SW480 (cell line): ENCODE measurements at places on chromosomes 1 and 21.

- peak; percentile 18 for DNase-seq
Measured at GRCh38 chr1:68112835-68113243, 62.4 kb upstream of the DIRAS3 start.

GRCh38 chr1:241706257-241706656 is 54.2 kb downstream of the WDR64 start:
- DNase-seq = peak; percentile 4

DNA sequence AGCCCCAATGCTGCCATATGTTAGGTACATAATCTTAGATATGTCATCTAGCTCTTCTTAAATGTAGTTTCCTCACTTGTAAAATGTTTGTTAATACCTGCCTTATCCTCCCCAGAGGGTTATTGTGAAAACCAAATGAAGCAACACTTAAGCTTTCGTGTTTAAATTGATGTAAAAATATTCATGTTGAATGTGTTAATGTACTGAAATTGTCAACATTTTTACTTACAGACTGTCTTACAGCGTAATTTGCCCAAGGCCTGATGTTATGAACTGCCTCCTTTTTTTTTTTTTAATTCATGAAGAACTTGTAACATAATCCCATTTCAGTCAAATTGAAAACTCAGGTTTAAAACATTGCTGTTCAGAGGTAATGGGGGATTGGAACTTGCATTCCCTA is 25.6 kb upstream of the ENAH start:
- DNase-seq = no peak

DNA sequence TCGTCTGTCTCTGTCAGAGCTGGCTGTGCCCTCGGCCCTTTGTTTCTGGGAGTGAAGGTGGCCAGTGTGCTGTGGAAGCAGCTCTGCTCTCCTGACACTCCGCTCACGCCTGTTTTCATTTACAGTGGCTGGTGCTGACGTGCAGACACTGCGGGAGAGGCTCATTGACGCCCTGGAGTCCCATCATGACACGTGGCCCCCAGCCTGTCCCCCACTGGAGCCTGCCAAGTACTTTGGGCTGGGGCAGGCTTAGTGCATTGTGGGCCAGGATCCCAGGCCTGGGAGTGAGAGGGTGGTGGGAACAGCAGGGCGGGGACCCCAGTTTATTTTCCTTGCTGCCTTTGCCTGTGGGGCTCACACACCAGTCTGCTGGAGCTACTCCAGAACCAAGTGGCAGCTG is 21.1 kb downstream of the QSOX1 start:
- no peak for DNase-seq

- DNase-seq = peak; percentile 17
Measured at GRCh38 chr1:160779626-160780397, 16.2 kb upstream of the LY9 start.

GRCh38 chr1:48530727-48531351 is 58.8 kb upstream of the SPATA6 start:
- DNase-seq = peak; percentile 43

- peak; percentile 93 for DNase-seq
Measured at GRCh38 chr1:59565611-59566410, 248.9 kb upstream of the HOOK1 start.

- DNase-seq = no peak
Measured at GRCh38 chr1:58885998-58886397, 102.2 kb upstream of the JUN start.

- no peak for DNase-seq
Measured at GRCh38 chr1:38587766-38588165, 271.8 kb downstream of the RRAGC start.

DNA sequence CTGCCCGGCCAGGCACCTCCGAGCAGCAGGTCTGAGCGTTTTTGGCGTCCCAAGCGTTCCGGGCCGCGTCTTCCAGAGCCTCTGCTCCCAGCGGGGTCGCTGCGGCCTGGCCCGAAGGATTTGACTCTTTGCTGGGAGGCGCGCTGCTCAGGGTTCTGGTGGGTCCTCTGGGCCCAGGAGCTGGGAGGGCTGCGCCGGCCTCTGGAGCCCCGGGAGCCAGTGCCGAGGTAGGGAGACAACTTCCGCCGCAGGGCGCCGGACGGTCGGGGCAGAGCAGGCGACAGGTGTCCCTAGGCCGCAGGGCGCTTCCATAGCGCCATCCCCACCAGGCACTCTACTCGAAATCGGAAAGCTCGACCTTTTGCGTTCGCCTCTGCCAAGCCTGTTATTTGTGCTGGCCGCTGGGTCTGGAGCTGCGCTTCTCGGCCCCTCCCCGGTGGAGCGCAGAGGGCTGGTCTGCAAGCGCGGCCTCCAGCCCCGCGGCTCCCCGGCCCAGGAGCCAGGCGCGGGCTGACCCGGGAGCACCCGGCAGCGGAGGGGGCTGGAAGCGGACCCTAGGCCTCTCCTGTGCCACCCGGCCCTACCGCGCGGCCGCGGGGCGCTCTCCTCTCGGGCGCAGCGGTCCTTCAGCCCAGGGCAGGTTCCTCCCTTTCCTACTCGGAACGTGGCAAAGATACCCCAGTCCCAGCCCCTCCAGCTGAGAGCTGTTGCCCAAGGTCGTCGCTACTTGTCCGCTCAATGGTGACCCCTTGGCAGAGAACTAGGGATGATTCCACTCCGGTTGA is 2.2 kb downstream of the SIM2 start:
- peak; percentile 54 for DNase-seq

DNA sequence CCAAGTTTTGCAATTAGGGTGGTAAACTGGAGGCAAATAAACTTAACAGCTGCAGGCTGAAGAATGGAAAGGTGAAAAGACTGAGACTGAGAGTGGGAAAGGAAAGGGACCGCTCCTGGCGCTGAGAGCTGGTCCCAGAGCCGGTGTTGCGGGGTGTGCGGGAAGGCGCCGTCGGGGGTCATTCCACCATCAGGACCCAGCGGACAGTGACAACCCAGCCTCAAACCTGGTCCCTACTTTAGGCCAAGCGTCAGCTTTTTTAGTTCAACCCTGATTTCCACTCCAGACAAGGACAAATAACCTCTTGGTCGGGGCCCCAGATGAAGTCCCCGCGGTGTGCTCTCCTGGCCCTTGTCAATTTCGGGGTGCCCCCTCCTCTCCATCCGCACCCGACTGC is 145.8 kb upstream of the ETS2 start:
- DNase-seq = no peak

DNA sequence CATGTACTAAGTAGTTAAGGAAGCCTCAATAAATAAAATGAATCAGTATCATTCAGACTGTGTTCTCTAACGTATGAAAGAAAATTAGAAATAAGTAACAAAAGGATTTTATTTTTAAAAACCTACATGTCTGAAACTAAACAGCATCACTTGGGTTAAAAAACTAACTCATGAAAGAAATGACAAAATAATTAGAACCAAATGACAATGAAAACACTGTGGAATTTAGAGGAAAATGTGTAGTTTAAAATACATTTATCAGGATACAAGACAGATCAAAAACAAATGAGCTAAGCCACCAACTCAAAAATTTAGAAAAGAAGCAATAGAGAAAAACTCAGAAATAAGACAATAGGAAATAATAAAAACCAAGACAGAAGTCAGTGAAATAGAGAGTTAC is 108.7 kb downstream of the TENT5C start:
- DNase-seq = no peak

- DNase-seq = no peak
Measured at GRCh38 chr1:4020449-4020848, 120.4 kb upstream of the C1orf174 start.

GRCh38 chr21:45294509-45295291 is 7.0 kb upstream of the POFUT2 start:
- DNase-seq = no peak

GRCh38 chr1:227891223-227891954 is 56.3 kb downstream of the WNT9A start:
- peak; percentile 73 for DNase-seq

DNA sequence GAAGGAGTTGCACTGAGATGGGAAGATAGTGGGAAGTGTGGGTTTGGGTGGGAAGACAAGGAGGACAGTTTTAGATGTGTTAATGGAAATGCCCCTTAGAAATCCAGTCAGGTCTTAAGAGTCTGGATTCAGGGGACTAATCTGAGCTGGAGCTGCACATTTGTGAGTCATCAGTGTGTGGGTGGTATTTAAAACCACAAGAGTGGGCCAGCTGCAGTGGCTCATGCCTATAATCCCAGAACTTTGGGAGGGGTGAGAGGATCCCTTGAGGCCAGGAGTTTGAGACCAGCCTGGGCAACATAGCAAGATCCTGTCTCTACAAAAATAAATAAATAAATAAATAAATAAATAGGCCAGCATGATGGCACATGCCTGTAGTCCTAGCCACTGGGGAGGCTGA is 40.9 kb upstream of the SLC6A9 start:
- peak; percentile 80 for DNase-seq

- DNase-seq = no peak
Measured at GRCh38 chr1:51097171-51097570, 4.9 kb upstream of the C1orf185 start.

GRCh38 chr1:20099533-20099932 is 19.8 kb downstream of the PLA2G2D start:
- peak; percentile 24 for DNase-seq

DNA sequence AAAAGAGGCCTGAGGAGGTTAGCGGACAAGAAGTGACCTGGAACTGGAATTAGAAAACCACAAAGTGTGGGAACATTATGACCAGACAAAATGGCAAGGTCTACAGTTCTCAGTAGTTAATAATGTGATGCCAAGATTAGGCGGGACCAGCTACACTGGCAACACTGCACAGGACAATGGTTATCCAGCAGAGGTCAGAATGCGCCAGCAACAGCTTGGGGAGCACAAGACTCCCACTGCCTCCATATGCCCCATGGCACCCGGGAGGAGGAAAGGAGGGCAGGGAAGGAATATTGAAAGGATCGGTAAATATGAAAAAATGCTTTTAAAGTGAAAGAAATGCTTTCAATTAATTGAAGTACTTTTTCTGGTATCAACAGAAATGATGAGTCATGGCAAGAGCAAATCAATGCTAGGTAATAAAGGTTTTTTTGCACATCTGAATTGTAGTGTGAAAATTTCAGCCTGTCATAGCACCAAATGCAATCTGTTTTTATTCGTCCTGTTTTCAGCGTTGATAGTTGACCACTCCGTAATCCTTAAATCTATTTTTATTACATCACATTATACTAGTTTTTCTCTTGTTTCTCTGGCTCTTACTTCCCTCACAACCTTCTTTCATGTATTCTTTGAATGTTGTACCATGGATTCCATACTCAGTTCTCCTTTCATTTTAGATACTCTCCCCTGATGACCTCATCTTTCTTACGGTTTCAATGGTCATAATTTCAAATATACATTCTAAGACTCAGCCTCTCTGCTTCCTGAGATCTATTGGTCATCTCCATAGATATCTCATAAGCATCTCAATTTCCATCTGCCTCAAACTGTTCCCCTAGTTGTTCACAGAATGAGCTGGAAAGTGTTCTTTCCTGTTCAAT is 30.7 kb downstream of the VCAM1 start:
- DNase-seq = no peak

- DNase-seq = no peak
Measured at GRCh38 chr1:208450958-208451357, 206.8 kb upstream of the PLXNA2 start.

- DNase-seq = peak; percentile 31
Measured at GRCh38 chr1:97820470-97821188, 100.2 kb downstream of the DPYD start.

DNA sequence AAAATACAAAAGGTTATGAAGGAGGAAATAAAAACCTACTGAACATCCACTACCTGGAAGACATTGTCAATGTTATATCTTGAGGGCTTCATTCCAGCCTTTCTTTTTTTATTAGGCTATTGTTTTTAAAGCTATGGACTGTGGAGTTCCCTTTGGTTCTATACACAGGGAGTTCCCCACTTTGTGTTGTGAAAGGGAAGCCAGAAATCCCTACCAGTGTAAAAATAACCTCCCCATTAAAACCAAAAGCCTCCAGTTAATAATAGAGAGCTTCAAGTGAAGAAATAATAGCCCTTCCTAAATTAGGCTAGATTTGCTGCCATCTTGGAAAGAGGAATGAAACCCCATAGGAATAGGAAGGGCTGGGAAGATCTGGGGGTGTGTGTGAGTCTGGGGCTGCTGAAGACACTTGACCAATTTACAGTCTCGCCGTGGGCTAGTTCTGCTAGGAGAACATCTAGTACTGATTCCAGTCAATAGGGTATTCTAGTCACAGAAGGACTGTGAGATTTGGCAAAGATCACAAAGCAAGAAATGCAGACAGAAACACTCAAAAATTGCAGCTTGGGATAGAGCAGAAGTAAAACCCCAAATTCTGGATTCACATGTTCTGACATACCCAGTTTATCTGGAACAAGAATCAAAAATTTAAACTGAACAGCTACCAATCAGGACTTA is 32.4 kb upstream of the PTGFRN start:
- DNase-seq = no peak

- no peak for DNase-seq
Measured at GRCh38 chr1:51861669-51862068, 16.9 kb downstream of the NRDC start.

DNA sequence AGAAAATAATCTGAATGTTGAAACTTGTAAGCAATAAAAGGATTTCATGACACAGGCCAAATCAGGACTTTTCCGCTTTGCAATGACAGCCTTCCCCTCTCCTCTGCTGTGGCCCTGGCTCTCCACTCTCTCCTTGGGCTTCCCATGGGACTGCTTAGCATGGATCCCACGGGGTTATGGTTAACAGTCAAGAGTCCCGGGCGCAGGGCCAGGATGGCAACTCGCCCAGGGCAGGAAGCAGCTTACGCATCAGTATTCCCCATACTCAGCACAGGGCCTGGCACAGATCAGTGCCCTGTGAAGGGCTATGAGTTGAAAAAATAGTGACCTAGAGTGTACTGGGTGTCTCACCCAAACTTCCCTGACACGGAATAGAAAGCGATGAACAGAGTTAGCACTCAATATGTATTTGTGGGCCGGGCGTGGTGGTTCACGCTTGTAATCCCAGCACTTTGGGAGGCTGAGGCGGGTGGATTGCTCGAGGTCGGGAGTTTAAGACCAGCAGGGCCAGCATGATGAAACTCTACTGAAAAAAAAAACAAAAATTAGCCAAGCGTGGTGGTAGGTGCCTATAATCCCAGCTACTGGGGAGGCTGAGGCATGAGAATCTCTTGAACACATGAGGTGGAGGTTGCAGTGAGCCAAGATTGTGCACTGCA is 29.1 kb upstream of the GRHL3 start:
- no peak for DNase-seq

DNA sequence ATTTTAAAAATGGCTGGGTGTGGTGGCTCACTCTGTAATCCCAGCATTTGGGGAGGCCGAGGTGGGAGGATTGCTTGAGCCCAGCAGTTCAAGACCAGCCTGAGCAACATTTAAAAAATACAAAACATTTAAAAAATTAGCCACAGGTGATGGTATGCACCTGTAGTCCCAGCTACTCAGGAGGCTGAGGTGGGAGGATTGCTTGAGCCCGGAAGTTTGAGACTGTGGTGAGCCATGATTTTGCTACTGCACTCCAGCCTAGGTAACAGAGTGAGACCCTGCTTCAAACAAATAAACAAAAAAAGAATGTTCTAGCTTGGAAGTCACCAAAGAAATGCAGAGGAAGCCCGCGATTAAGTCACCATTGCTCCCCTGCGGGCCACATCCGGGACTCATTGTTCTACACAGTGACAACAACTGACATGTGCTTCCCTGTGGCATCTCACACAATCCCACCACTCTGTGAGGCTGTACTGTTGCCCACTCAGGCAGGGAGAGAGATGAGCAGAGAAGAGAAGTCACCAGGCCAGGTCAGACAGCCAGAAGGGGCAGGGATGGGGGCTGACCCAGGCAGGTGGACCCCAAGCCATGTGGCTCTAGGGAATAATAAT is 18.4 kb upstream of the SPATC1L start:
- DNase-seq = no peak

- DNase-seq = no peak
Measured at GRCh38 chr21:29308456-29308783, 9.7 kb downstream of the BACH1 start.

- DNase-seq = peak; percentile 65
Measured at GRCh38 chr1:193104502-193104906, 710 bp downstream of the GLRX2 start.
